ENCODE measurements at places on chromosomes 2 and 18.

- DNase-seq, result no peak
Measured at GRCh38 chr2:132974467-132975095, 304.6 kb upstream of the LYPD1 start.

DNA sequence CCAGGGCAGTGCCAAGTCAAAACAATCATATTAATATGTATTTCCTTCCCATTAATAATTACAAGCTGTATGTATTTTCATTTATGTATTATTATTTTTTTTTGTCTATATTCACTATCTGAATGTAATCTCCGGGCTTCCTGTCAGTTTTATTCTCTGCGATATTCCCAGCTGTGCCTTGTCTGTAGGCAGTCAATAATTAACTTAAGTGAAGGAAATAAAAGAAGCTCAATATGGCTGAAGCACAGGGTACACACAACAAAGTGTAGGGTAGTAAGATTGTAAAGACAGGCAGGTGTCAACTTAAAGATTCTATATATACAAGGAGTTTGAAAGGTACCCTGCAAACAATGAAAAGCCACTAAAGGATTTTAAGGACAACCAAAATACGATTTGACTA is 122.9 kb downstream of the ROCK1 start:
- no peak for DNase-seq

- DNase-seq, result no peak
Measured at GRCh38 chr18:54712758-54713157, 115.5 kb upstream of the RAB27B start.

DNA sequence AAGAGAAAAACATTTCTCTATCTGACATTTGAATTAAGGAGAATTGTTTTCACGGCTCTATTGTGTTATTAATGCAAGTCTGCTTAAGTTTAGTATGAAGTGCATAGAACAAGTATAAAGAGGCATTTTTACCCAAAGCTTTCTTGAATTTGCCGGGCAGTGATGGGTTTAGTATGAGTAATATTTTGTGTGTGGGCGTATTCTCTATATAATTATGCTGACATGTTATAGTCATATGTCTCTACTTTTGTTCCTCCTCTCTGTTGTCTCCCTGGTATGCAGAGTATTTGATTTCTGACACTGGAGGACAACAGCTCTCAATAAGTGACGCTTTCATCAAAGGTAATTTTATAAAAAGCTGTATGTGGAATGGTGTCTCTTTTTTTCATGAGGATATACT is 45.9 kb downstream of the PIKFYVE start:
- DNase-seq, result peak; percentile 57

- peak; percentile 36 for DNase-seq
Measured at GRCh38 chr2:212727751-212728150, 189.1 kb upstream of the ERBB4 start.

DNA sequence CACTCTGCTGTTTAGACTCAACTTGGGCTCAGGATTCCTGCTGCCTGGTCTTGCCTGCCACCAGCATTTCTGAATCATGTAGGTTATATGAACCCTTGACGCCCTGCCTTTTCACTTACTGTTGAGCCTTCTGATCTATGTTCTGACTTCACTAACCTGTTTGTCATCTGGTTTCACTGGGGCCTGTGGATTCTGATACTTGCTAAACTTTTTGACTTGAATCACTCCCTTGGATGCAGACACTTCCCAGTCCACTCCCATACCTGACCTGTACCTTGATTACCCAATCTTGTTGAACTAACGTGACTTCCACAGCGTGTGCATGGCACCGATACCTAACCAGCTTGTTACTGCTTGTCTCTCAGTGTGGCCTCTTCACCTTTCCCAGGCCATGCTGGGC is 35.6 kb upstream of the SPAG16 start:
- DNase-seq, result no peak

DNA sequence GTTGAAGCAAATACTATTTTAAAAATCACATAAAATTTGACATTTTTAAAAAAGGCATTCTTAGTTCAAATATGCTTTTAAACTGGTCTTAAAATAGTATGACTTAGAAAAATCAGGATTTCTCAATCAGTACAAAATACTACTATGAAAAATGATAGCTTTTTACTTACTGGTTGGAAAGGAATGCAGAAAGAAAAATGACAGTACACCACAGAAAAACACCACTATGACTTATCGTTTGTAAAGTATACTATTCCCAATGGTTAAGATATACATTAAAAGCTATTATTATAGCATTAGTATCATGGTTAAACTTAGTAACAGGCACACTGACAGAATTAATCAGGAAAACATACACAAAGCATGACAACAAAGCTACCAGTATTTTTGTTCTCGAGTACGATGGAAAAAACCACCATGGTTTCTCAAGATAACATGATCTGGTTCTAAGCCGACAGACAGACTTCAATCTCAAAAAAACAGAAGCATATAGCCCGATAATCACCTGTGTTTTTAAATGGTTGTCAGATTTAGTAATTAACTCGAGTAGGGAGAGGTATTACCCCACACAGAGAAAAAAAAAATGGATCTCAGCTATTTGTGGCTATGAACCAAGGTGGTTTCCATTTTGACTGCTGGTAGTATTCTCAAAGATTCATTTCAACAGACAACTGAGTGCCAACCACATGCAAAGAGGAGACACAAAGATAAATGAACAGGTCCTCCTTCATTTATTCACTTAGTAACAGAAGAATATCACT is 39.1 kb downstream of the CUL3 start:
- DNase-seq, result peak; percentile 33

GRCh38 chr2:214127170-214127569 is 283.7 kb upstream of the VWC2L start:
- no peak for DNase-seq

GRCh38 chr2:21233194-21233593 is 109.4 kb downstream of the TDRD15 start:
- DNase-seq, result no peak

DNA sequence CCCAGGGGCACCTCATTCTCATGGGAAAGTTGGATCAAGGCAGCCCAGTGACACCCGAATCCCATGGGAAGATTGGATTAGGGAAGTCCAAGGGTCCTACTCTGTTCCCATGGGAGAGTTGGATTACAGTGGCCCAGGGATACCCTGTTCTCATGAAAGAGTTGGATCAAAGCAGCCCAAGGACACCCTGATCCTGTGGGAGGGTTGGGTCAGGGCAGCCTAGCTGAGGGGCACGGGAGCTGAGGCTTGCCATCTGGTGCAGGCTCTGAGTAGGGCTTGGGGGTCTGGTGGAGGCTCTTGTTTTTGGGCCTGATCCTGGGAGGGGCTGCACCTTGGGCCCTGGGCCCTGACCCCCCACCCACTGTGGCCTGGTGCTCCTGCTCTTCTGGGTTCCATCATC is 87.1 kb downstream of the ACKR3 start:
- no peak for DNase-seq

- DNase-seq, result no peak
Measured at GRCh38 chr2:198438331-198438730, 633.9 kb downstream of the PLCL1 start.

DNA sequence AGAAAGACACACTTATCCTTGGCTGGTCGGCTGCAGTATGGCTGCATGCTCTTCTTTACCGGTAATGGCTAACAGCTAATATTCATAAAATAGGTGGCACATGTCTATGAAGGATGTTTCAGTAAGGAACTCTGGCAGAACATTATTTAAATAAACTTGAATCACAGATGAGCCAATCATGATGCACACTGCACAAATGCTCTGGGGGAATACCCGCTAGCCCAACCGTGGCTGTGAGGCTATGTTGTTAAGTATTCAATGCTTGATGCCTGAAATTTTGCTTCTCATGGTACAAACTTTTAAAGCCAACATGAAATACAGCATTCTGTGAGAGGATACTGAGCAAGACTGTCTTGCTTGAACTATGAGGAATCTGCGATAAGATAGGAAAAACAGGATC is 505.8 kb downstream of the ZEB2 start:
- DNase-seq, result no peak

- no peak for DNase-seq
Measured at GRCh38 chr2:105697781-105698449, 46.8 kb upstream of the NCK2 start.

- DNase-seq, result no peak
Measured at GRCh38 chr2:128498589-128498988, 179.9 kb upstream of the HS6ST1 start.

- DNase-seq, result peak; percentile 64
Measured at GRCh38 chr2:44616667-44617155, 255.0 kb downstream of the CAMKMT start.

GRCh38 chr2:134086594-134087219 is 167.2 kb upstream of the MGAT5 start:
- no peak for DNase-seq

- no peak for DNase-seq
Measured at GRCh38 chr2:142734231-142734630, 143.2 kb upstream of the KYNU start.

- DNase-seq, result no peak
Measured at GRCh38 chr18:58190842-58191530, 147.0 kb downstream of the NEDD4L start.

GRCh38 chr2:84175340-84175739 is 283.7 kb downstream of the SUCLG1 start:
- no peak for DNase-seq

DNA sequence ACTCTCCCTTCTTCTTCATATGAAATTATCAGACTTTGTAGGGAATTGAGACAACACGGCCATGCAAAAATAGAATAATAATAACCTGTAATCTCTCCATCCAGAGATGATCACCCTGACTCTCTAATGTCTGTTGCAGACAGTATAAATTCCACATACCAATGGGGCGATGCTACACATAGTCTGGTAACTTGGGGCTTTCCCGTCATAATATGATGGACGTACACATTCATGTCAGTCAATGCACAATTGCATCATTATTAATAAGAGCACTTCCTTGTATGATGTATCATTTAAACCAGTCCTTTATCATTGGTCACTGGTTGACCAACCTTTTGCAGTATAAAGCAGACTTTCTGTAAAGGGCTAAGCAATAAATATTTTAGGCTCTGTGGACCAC is 39.5 kb upstream of the SCLY start:
- no peak for DNase-seq

GRCh38 chr18:39692367-39693015 is 2126.9 kb upstream of the CELF4 start:
- DNase-seq, result no peak

DNA sequence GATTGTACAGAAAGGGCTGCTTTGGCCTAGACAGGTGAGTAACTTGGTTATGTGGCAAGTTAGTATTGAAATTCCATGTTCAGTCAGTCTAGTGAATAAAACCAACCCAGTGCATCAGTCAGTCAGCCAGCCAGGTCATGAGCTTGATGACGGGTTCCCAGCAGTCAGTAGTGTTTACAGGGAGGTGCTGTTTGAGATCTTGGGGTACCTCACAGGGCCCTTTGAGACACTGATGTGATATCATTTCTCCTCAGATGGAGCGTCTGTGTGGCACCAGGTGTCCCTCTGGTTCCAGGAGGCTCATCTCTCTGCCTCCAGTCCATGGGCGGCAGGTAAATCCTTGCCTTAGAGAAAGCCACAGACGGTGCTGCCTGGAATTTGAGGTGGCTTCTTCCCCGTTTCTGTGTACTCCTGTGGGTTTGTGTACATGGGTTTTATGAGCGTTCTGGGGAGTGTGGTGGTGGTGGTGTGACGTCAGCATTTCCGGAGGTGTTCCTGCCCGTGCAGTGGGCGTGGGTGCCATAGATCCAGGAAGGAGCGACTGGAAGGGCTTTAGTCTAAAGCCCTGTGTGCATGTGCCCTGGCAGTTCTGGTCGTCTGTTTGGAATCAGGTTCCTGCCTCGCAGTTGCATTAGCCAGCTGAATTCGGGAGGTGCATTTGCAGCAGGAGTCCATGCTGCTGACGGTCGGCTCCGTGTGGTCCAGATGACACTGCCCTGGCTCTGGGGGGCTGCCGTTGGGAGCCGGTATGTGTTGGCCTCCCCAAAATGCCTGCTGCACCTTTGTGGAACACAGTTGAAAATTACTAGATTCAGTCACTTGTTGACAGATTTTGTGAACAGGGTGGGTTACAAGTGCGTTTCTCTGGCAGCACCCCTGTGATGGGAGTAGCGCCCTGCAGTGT is 2.1 kb downstream of the CTDP1 start:
- no peak for DNase-seq

GRCh38 chr2:218513676-218514075 is 54.5 kb downstream of the USP37 start:
- no peak for DNase-seq

- DNase-seq, result no peak
Measured at GRCh38 chr2:145757503-145758246, 1237.8 kb upstream of the ZEB2 start.

GRCh38 chr18:61019338-61020301 is 313.6 kb upstream of the CDH20 start:
- DNase-seq, result no peak

GRCh38 chr18:78376046-78376445 is 603.6 kb upstream of the SALL3 start:
- no peak for DNase-seq

- no peak for DNase-seq
Measured at GRCh38 chr18:69819460-69819859, 128.2 kb downstream of the CD226 start.

GRCh38 chr2:189528617-189529016 is 52.0 kb downstream of the SLC40A1 start:
- no peak for DNase-seq

DNA sequence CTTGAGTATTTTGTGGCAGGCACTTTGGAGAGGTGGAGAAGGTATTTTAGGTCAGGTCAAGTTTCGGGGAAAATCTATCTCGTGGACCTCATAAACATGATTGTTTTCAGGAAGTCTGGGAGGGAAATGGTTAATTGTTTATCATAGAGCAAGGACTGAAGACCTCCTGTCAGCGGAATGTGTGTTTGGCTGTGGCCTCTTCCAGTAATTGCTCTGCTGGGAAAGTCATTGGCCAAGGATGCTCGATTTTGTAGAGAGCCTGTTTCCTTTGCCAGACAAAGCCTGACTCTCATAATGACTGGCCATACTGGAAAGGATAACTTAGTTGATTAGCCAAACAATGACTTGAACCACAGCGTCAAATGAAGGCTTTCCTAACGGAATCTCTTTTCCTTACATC is 30.0 kb downstream of the IL1R2 start:
- no peak for DNase-seq

GRCh38 chr2:167198576-167198975 is 310.3 kb downstream of the XIRP2 start:
- no peak for DNase-seq

GRCh38 chr2:23559561-23560239 is 174.7 kb downstream of the KLHL29 start:
- no peak for DNase-seq
